ENCODE measurements at places on chromosomes 4 and X. TPM values are rescaled to one million over a fixed set of nuclear protein-coding genes. Genes with fewer than 3 reads are reported as not detected.

KLHL4 gene
- 3.0 TPM for total RNA-seq

CTSO gene
- 5.0 TPM for total RNA-seq

STOX2 gene
- not detected for total RNA-seq

PPARGC1A gene
- total RNA-seq, result 0.24 TPM

CABS1 gene
- total RNA-seq, result not detected

VBP1 gene
- total RNA-seq, result 106 TPM

TMPRSS11A gene
- not detected for total RNA-seq

APELA gene
- total RNA-seq, result not detected

PDK3 gene
- total RNA-seq, result 29.1 TPM

SOX3 gene
- not detected for total RNA-seq

ASB11 gene
- total RNA-seq, result not detected

TMPRSS11D gene
- not detected for total RNA-seq

CLCN4 gene
- 0.78 TPM for total RNA-seq

PPA2 gene
- 108 TPM for total RNA-seq

AKAP14 gene
- total RNA-seq, result not detected

CAPN6 gene
- not detected for total RNA-seq

MAD2L1 gene
- total RNA-seq, result 139 TPM

DKK2 gene
- total RNA-seq, result 5.1 TPM

LINC00632 gene
- total RNA-seq, result 0.48 TPM

Data from RPMI7951 (cell line).